ENCODE measurements at places on chromosomes 3 and 15. TPM values are rescaled to one million over a fixed set of nuclear protein-coding genes. Genes with fewer than 3 reads are reported as not detected.

The ESYT3 gene
- not detected for total RNA-seq

The CRABP1 gene
- total RNA-seq, result not detected

The ZNF609 gene
- total RNA-seq, result 25.2 TPM

The MELTF gene
- 7.0 TPM for total RNA-seq

The STRA6 gene
- total RNA-seq, result not detected

The SLC28A2 gene
- total RNA-seq, result not detected

The SPATA16 gene
- not detected for total RNA-seq

The AADACL2 gene
- not detected for total RNA-seq

The SELENOS gene
- 44.5 TPM for total RNA-seq

The GPR15 gene
- total RNA-seq, result not detected

The ILDR1 gene
- total RNA-seq, result not detected

The NR2F2 gene
- total RNA-seq, result 21.5 TPM

The PSMA4 gene
- total RNA-seq, result 128 TPM

The ASB14 gene
- not detected for total RNA-seq

The BCL2A1 gene
- total RNA-seq, result 53.5 TPM

The ANKRD28 gene
- total RNA-seq, result 66.5 TPM

The COX17 gene
- 17.9 TPM for total RNA-seq

The ZPLD1 gene
- not detected for total RNA-seq

The GOLGA6B gene
- total RNA-seq, result not detected

The ANKRD63 gene
- total RNA-seq, result not detected

The NUTM1 gene
- total RNA-seq, result not detected

Data from subcutaneous adipose tissue (tissue), 4 donors.